ENCODE measurements at places on chromosomes 16 and 17.

DNA sequence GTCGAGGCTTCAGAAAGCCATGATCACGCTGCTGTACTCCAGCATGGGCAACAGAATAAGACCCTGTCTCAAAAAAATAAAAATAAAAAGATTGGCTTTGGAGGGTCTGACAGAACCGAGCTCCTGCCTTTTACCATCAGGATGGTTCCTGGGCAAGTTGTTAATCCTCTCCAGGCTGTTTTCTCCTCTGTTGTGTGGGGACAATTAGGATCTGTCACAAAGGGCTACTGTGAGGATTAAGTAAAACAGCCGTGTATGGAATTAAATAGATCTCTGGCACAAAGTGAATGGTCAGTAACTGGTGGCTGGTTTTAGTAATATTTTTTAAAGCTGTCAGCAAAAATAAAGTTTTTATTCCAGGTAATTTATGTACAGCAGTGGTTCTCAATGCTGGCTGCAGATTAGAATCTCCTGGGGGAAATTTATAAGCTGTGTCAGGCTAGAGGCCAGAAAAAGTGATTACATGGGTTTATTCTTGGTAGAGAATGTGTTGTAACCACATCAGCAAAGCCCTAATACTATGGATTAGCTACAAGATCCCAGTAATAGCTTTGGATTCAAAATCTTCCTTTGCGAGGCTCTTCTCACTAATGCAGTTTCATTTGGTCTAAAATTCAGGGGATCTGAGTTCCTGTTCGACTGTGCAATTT, 47.2 kb downstream of the GPRC5B start:
- no peak for DNase-seq

DNA sequence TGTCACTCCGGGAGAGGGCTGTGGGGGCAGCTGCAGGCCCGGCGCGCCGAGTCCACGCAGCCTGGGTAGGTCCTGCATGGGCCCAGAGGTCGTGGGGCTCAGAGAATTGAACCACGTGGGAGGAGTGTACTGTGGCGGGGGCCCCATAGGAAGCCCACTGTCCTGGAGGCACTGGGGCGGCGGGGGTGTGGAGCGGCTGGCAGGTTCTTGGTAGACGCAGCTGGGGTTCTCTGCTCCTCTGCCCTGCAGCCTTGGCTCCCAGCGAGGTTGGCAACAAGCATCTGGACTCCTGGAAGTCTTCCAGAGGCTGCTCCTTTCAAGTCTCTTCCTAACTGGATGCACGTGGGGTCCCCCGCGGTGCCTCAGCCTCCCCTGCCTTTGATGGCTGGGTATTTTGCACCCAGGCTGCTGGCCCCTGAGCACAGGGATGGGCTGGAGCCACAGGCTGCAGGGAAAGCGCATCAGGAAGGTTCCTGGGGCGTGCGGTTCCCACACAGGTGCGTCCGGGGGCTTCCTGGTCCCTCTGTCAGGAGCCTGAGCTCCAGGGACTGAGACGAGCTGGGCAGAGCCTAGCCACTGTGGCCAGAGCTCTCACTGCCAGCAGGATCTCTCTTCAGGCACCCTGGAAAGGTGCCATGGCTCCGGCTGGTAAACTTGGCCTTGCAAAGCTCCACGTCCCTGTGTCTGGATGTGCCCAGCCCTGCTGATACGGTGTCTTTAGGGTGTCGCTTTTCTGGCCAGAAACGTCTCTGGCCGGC, 9.3 kb downstream of the KCTD5 start:
- peak; percentile 91 for DNase-seq

- DNase-seq, result peak; percentile 62
These were observed 20.4 kb upstream of the PHB1 start for GRCh38 chr17:49434821-49435670.

DNA sequence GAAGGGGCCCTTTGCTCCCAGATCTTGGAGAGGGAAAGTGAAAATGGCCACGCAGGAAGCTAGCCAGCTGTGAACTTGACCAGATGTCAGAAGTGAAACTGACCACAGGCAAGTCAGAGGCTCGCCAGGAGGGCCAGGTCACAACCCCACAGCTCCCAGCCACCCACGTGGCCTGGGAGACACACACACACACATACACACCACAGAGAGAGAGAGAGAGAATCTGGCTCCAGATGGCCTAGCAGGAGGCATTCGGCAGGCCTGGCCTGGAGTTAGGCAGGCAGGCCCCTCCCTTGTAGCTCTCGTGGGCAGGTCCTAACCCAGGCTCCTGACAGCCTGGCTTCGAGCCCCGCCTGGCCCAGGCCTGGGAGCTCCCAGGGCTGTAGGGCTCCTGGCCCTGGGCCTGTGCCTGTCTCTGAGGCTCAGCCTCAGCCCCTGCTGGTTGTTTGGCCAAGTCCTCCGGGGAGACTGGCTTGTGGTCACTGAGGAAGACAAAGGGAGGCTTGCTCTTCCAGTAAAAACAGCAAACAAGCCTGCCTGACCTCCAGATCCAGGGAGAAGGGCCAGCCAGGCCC, 20.2 kb downstream of the NGFR start:
- peak; percentile 83 for DNase-seq

GRCh38 chr17:39810939-39811728, 53.0 kb downstream of the IKZF3 start:
- DNase-seq, result no peak

GRCh38 chr17:35791681-35792350, 3.6 kb downstream of the MMP28 start:
- DNase-seq, result no peak
